ENCODE measurements at places on chromosomes 2 and 18. TPM values are rescaled to one million over a fixed set of nuclear protein-coding genes. Genes with fewer than 3 reads are reported as not detected.

RAB6C gene
- not detected for total RNA-seq

- no peaks in the 10 kb centered on the region for H3K36me3 ChIP-seq
- H3K4me3 ChIP-seq, result no peak overlapping the region
These were observed 183.7 kb downstream of the INO80D start for GRCh38 chr2:205902041-205902899.

DNA sequence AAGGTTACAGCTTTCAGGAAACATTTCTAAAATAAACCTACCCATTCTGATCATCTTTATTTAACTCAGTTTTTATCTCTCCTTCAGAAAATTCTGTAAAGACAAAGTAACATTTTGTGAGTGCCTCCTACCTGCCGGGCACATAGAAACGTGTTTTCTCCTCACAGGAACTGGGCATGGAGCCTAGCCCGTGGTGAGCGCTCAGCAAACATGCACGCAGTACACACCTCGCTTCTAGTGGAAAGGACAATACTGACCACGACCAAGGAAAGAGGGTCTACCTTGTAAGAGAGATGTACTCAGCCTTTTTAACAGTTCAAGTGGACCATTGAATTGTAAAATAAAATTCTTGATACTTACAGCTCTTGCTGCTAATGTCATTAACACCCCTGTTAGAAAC lies 24.8 kb upstream of the KIDINS220 start:
- H3K4me3 ChIP-seq, result no peak overlapping the region
- no peaks in the 10 kb centered on the region for H3K4me1 ChIP-seq
- no peaks in the 10 kb centered on the region for H3K36me3 ChIP-seq
- ATAC-seq, result no peak
- H3K27me3 ChIP-seq, result no peaks in the 10 kb centered on the region

BARD1 gene
- total RNA-seq, result 30.8 TPM

GRCh38 chr2:72261076-72261475 lies 113.4 kb upstream of the CYP26B1 start:
- no peak overlapping the region for H3K27ac ChIP-seq
- ATAC-seq, result no peak
- H3K27me3 ChIP-seq, result no peaks in the 10 kb centered on the region
- H3K36me3 ChIP-seq, result no peaks in the 10 kb centered on the region
- no peak overlapping the region for H3K4me3 ChIP-seq
- no peaks in the 10 kb centered on the region for H3K4me1 ChIP-seq

DNA sequence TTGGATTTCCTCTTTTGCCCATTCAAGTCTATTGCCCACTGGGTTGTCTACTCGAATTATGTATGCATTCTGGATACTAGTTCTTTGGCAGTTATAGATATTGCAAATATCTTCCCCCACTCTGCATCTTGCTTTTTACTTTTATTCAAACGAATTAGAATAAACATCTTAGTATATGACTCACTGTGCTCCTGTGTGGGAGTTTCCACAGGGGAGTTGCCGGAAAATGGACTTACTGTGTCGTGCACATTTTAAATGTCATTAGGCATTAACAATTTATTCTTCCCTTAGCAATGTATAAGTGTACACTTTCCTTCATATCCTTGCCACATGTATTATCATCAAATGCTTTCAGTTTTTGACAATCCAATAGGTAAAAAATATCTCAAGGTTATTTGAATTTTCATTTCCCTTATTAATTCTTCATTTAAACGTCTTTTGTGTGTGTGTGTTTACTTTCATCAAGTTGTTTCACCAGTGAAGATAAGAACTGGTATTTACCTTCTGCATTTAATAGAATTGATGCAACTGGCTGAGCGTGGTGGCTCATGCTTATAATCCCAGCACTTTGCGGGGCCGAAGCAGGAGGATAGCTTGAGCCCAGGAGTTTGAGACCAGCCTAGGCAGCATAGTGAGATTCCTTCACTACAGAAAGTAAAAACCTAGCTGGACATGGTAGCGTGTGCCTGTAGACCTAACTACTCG lies 4.6 kb upstream of the UGT1A5 start:
- no peak overlapping the region for H3K4me3 ChIP-seq
- no peak for ATAC-seq
- no peaks in the 10 kb centered on the region for H3K4me1 ChIP-seq
- H3K36me3 ChIP-seq, result no peaks in the 10 kb centered on the region

DNA sequence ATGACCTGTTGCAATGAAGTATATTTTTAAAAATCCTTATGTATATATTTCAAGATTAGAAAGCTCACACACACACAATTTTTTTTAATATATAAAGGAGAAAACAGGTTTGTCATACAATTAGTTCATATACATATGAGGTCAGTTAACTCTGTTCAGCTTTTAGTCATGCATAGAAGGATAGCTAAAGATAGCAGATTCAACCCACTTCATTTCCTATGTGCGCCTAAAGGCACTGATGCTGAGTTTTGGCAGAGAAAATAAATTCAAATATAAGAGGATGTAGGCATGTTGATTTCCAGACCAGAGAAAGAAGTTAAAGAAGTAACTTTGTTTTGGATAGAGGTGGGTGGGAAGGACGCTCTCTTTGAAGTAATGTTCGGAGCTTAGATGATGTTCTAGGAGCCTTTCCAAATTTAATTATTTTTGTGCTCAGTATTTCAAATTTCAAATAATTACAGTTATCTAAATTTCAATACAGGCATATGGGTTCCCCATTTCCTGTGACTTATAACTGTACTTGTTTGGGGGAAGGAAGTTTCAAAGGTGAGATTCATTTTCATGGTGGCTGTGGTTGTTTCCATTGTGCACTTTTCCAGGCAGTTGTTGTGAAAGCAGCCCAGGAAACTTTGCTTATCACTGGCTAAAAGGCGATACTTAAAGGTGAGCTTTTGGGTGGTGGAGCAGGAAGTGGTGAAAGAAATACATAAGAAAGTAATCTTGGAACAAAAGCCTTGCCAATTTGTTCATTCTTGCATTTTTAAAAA lies 523.4 kb upstream of the FANCL start:
- H3K36me3 ChIP-seq, result no peaks in the 10 kb centered on the region
- peaks cover 6% of the 10 kb centered on the region for H3K27me3 ChIP-seq
- H3K4me3 ChIP-seq, result no peak overlapping the region
- ATAC-seq, result no peak
- H3K27ac ChIP-seq, result no peak overlapping the region

DNA sequence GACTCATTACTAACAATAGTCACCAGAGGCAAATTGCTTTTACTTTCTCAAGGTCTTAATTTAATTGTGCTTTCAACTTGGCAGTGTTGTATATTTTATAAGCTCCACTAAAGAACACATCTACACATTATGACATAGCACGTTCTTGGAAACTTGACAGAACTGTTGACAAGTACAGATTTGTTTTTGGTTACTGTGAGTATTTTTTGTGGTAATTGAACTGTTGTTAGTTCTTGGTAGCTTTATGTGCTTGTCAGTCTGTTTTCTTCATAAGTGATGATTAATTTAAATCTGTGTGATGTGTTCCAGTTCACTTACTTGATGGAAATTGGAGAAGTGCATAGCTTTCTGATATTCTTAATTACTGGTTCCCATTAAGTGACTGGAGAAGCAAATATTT lies 63.9 kb downstream of the COMMD1 start:
- H3K4me1 ChIP-seq, result no peaks in the 10 kb centered on the region
- H3K27me3 ChIP-seq, result no peaks in the 10 kb centered on the region
- no peak for ATAC-seq

DNA sequence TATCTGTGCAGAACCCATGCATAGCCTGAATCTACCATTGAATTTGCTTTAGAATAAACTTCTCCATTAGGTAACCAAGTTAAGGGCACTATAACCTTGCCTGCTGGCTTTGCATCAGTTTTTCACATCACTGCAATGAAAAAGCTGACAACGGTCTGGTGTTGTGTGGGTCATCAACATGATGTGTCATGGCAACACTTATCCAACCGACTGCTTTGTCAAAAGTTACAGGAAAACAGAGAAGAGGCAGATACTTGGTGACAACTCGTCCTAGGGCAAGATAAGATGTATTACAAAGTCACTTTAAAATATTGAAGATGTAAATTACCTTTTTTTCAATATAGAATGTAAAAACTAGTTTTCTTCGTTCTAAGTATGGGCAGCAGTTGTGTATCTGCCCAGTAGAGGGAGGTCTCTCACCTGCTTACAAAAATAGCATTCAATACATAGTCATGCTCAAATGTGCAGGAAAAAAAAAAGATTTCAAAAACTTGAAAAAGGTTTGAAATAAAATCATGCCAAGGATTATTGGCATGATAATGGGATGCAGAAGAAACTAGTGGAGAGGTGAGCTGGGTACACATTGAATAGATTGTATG lies 96.3 kb downstream of the EVA1A start:
- H3K4me3 ChIP-seq, result no peak overlapping the region
- H3K27me3 ChIP-seq, result peaks cover 41% of the 10 kb centered on the region
- H3K27ac ChIP-seq, result no peak overlapping the region
- no peaks in the 10 kb centered on the region for H3K36me3 ChIP-seq

UGT1A10 gene
- not detected for total RNA-seq

DNA sequence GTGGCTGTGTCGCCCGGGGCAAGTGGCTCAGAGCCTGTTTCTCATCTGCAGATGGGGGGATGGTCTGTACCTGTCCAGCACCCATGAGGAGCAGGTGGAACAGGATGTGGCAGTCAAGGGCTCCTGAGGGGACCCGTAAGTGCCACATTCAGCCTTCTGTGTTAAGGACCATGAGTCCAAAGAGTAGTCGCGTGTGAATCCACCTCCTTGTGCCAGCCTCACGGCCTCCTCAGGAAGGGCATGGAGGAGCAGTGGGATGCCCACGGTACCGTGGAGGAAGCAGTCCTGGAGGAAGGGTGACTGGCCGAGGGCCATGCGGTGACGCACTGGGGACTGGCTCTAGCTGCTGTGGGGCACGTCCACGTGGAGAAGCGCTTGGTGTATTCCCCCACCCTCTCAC lies 61.1 kb downstream of the ODC1 start:
- H3K4me3 ChIP-seq, result no peak overlapping the region
- H3K4me1 ChIP-seq, result peaks cover 54% of the 10 kb centered on the region

- peak; percentile 70 for ATAC-seq
- no peaks in the 10 kb centered on the region for H3K27me3 ChIP-seq
- peaks cover 31% of the 10 kb centered on the region for H3K4me1 ChIP-seq
These were observed at the start of gene CD28 for GRCh38 chr2:203706403-203706802. Gene CD28, plus strand, starts transcription at chr2:203706639. Its CDS starts 58 bp downstream, at chr2:203706697.

GNAL gene
- total RNA-seq, result 0.32 TPM

PIEZO2 gene
- not detected for total RNA-seq

HOXD10 gene
- not detected for total RNA-seq

- H3K27me3 ChIP-seq, result peaks cover 7% of the 10 kb centered on the region
- no peak for ATAC-seq
- no peak overlapping the region for H3K4me3 ChIP-seq
- peaks cover 4% of the 10 kb centered on the region for H3K4me1 ChIP-seq
- no peaks in the 10 kb centered on the region for H3K36me3 ChIP-seq
These were observed 93.8 kb downstream of the AKAIN1 start for GRCh38 chr18:5103286-5103685.

CXCR4 gene
- total RNA-seq, result 360 TPM

GRCh38 chr2:192885569-192886160 lies 690.9 kb upstream of the TMEFF2 start:
- H3K4me3 ChIP-seq, result no peak overlapping the region
- no peak overlapping the region for H3K27ac ChIP-seq
- H3K4me1 ChIP-seq, result no peaks in the 10 kb centered on the region
- ATAC-seq, result no peak
- no peaks in the 10 kb centered on the region for H3K27me3 ChIP-seq

DNA sequence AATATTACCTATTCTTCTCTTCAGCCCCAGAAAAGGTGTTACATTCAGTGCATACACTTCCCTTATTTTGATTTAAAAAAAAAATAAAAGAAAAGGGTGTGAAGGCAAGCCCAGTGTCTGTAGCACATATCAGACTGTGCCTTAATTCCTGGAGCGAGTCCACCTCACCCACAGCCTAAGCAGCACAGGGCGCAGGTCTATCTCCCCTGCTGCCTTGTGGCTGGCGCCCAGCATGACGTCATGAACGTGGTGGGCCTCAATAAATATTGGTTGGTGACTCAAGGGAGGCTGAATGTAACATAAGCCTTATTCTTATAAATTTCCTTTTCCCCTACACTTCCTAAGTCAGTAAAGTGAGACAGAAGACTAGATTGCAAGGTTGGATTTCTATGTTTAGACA lies 26.4 kb downstream of the ST3GAL5 start:
- no peak for ATAC-seq
- no peaks in the 10 kb centered on the region for H3K27me3 ChIP-seq
- H3K27ac ChIP-seq, result peak overlapping the region; percentile 92
- peak overlapping the region; percentile 72 for H3K4me3 ChIP-seq
- H3K4me1 ChIP-seq, result peaks cover 36% of the 10 kb centered on the region
- peaks cover 9% of the 10 kb centered on the region for H3K36me3 ChIP-seq

- no peak overlapping the region for H3K4me3 ChIP-seq
- H3K27ac ChIP-seq, result peak overlapping the region; percentile 8
These were observed 7.1 kb downstream of the MYOM1 start for GRCh38 chr18:3212657-3213056.
